ENCODE measurements at places on chromosomes 3 and 15. TPM values are rescaled to one million over a fixed set of nuclear protein-coding genes. Genes with fewer than 3 reads are reported as not detected.

- DNase-seq = peak; percentile 43
Measured at GRCh38 chr3:140128631-140129030, 193.6 kb downstream of the CLSTN2 start.

GRCh38 chr3:19885468-19885867 lies 48.5 kb downstream of the EFHB start:
- DNase-seq = no peak

GRCh38 chr15:56739964-56740640 lies 6.8 kb upstream of the ZNF280D start:
- DNase-seq = no peak

GRCh38 chr3:148848410-148848809 lies 16.7 kb upstream of the CPA3 start:
- no peak for DNase-seq

GRCh38 chr3:150725548-150725947 lies 21.8 kb upstream of the ERICH6 start:
- DNase-seq = peak; percentile 50

DNA sequence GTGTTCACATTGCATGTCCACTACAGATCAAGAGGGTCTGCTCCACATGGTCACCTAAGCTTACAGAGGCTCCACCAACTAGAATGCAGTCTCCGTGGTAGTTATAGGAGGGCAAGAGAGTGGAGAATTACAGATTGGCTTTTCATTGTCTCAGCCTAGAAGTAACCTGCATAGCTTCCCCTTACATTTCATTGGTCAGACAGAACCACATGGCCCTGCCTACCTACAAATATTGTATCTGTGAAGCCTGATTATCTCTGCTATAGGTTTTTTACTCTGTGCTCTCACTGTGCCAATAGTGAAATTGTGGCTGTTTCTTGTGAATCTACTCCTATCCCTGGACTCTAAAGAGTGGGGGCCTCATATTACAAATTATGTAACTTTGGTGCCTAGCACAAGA lies 2.5 kb upstream of the TLNRD1 start:
- no peak for DNase-seq

- DNase-seq = no peak
Measured at GRCh38 chr15:58293622-58294550, 137.9 kb upstream of the LIPC start.

Gene TRIM59
- total RNA-seq = 5.6 TPM

Gene ALDH1L1
- total RNA-seq = 9.0 TPM

Gene GOLGA6D
- total RNA-seq = 0.12 TPM

Data from mucosa of gallbladder (tissue), 1 donor.